Spleen (tissue), 13 donors: ENCODE measurements at places on chromosomes 11 and 22. TPM values are rescaled to one million over a fixed set of nuclear protein-coding genes. Genes with fewer than 3 reads are reported as not detected.

- no peak for DNase-seq
- no peak overlapping the region for H3K27ac ChIP-seq
- H3K27me3 ChIP-seq: no peaks in the 10 kb centered on the region
- H3K36me3 ChIP-seq: no peaks in the 10 kb centered on the region
- no peak overlapping the region for H3K4me3 ChIP-seq
These were observed 344.3 kb downstream of the AASDHPPT start for GRCh38 chr11:106421676-106422292.

DNA sequence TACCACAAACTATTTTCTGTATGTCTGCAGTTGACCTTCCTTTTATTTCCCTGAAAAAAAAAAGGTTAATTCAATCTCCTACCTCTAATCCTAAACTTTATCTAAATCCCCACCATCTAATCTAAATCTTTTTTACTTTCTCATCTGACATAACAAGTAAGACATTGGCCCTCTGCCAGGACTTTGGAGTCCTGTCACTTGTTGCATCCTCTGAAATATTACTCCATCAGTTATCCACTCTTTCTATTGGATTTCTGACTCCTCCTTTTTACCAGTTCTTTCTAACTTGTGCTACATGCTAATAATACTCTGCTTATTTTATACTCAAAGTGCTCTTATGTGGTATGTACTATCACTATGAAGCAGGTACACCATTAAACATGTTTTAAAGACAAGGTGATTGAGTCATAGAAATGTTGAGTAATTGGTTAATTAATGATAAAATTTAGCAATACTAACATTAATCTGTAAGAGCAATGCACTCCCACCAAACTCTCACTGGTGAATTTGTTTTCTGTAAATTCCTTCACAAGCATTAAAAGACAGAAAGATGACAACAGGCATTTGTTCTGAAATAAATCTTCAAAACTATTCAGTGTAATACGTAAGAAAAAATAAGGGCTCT, 914.2 kb upstream of the RAG2 start:
- no peaks in the 10 kb centered on the region for H3K27me3 ChIP-seq
- H3K36me3 ChIP-seq: no peaks in the 10 kb centered on the region
- no peaks in the 10 kb centered on the region for H3K4me1 ChIP-seq
- H3K27ac ChIP-seq: no peak overlapping the region
- no peak for DNase-seq
- no peak overlapping the region for H3K4me3 ChIP-seq

DNA sequence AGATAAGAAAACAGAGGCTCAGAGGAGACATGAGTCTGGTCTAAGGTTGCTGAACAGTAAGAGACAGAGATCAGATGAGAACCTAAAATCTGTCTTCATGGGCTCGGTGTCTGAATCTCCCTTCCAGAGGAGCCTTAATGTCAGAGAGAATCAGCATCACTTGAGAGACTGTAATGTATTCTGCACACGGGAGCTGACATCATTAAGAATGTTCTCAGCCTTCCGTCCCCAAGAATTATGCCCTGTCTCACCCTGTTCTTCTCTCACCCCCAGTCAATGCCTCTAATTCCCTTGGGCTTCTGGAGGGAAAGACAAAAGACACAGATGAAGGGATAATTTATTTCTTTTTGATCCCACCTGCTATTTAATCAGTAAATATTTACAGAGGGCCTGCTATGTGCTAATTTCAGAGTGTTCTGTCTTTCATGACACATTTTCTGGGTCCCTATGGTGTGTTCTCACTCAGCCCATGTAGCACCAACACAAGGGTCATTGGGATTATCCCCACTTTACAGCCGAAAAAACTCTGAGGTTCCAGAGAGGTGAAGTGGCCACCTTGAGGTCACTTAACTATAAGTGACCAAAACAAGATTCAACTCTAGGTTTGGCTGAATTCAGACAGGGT, 61.8 kb downstream of the CD82 start:
- H3K4me1 ChIP-seq: peaks cover 40% of the 10 kb centered on the region
- no peaks in the 10 kb centered on the region for H3K27me3 ChIP-seq

- no peak overlapping the region for H3K4me3 ChIP-seq
- no peak for DNase-seq
- H3K36me3 ChIP-seq: no peaks in the 10 kb centered on the region
These were observed 2.5 kb upstream of the ST14 start for GRCh38 chr11:130157101-130157500.

GRCh38 chr11:72190631-72191071, 1.3 kb upstream of the FOLR1 start:
- no peaks in the 10 kb centered on the region for H3K4me1 ChIP-seq
- no peaks in the 10 kb centered on the region for H3K27me3 ChIP-seq
- H3K4me3 ChIP-seq: no peak overlapping the region
- no peaks in the 10 kb centered on the region for H3K36me3 ChIP-seq
- no peak overlapping the region for H3K27ac ChIP-seq

The FAM180B gene
- not detected for total RNA-seq
